ENCODE measurements at places on chromosomes 1 and 21.
A peak's percentile ranks its signal among the peaks of the same experiment; 100 is the strongest.

DNA sequence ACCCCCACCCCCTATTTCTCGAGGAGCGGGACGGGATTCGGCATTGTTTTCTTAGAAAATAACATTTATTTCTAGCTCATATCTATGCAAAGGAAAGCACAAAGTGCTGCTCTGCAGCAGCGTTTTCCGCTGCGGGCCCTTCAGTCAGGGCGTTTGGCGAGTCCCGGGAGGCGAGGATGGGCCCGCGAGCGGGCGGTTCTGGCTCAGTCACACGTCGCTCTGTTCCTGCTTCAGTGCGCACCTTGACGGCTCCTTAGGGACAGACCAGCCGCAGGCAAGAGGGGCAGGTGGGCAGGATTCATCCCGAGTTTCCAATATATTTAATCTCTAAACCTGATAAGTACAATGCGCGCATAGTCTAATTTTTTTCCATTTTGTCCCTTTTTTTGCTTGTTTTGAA lies 5.7 kb downstream of the DMRTA2 start:
- no peak for DNase-seq

GRCh38 chr1:162305969-162306368 lies 70.7 kb downstream of the SPATA46 start:
- DNase-seq, result no peak

DNA sequence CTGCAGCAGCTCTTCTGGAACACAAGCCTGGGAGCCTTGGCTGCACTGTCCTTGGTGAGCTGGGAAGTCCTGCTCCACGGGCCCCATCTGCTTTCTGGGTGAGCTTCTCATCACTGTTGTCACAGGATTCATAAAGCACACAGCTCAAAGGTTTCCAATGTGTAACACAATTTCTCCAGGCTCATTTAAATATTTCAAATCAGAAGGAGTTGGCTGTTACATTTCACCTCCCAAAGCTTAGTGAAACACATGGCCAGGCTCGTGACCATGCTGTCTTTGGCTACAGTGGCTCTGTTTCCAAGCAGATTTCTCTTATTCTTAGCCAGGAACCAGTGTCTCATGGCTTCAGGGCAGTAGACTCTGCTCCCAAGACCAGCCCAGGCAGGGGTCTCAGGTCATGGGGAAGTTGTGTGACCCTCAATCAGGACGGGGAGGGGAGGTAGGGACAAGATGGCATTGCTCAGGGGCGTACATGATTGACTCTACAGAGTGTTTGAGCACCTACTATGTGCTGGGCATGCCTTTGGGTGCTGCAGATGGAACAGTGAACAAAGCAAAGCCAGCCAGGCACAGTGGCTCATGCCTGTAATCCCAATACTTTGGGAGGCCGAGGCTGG lies 353.0 kb downstream of the NPHP4 start:
- DNase-seq, result no peak

DNA sequence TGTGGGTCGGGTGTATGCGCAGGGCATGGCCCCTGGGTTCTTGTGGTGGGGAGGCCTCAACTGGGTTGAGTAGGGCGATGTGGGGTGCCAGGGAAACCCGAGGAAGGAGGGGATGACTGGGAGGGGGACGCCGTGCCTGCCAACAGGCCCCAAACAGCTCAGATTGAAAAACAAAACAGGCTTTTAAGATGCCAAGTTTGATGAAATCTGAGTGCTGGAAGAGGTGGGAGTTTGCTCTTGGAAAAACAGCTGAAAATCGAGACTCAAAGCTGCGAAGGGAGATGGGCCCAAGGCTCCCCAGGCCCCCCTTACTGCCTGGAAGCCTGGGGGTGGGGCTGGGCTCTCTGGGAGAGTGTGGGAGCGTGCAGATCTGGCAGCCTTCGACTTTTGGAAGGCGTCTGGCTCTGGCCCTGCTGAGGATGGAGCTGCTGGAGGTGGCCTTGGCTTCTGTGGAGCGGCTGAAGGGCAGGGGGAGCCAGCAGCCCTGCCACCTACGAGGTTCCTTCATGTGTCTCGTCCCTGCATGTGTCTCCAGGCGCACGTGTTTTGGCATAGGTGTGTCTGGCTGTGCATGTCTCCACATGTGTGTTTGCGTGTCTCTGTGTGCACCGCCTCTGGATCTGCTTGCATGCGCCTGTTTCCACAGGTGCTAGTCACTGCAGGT lies 33.3 kb downstream of the PTPRF start:
- no peak for DNase-seq

- peak; percentile 26 for DNase-seq
Observed at GRCh38 chr1:18091660-18092446, 15.7 kb upstream of the IGSF21 start.

DNA sequence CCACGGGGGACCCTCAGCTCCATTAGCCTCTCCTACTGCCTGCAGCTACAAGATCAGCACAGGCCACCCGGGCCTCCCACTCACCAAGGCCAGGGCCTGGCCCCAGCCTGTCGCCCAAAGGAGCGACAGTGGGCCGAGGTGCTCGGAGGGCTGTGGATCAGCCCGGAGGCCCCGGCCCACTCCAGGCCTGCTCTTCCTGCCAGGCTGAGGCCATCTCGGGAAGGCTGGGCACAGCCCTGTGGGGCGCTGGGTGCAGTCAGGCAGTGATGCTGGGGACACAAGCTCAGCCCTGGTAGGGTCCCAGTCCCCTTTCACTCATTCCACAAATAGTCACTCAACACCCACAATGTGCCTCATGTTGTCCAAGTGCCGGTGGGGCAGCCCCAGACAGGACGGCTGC lies 58.8 kb downstream of the CASZ1 start:
- DNase-seq, result no peak

Data from skeletal muscle cell (primary cell).